Kidney tubule cell (primary cell): ENCODE measurements at places on chromosomes 2 and 18.
A peak's percentile ranks its signal among the peaks of the same experiment; 100 is the strongest.

- no peak for DNase-seq
Observed at GRCh38 chr2:21759819-21760218, 636.1 kb downstream of the TDRD15 start.

DNA sequence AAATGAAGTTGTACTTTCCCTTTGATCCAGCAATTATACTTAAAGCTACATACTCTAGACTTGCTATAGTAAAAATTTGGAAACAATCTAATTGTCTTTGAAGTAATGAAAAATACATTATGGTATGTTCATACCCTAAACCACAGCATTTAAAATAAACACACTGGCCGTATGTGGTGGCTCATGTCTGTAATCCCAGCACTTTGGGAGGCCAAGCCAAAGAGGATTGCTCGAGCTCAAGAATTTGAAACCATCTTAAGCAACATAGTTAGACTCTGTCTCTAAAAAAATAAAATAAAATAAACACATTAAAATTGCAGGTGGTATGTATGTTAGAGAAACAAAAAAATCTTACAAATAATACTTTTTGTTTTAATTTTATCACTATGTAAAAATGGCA, 208.1 kb upstream of the KLHL14 start:
- no peak for DNase-seq

DNA sequence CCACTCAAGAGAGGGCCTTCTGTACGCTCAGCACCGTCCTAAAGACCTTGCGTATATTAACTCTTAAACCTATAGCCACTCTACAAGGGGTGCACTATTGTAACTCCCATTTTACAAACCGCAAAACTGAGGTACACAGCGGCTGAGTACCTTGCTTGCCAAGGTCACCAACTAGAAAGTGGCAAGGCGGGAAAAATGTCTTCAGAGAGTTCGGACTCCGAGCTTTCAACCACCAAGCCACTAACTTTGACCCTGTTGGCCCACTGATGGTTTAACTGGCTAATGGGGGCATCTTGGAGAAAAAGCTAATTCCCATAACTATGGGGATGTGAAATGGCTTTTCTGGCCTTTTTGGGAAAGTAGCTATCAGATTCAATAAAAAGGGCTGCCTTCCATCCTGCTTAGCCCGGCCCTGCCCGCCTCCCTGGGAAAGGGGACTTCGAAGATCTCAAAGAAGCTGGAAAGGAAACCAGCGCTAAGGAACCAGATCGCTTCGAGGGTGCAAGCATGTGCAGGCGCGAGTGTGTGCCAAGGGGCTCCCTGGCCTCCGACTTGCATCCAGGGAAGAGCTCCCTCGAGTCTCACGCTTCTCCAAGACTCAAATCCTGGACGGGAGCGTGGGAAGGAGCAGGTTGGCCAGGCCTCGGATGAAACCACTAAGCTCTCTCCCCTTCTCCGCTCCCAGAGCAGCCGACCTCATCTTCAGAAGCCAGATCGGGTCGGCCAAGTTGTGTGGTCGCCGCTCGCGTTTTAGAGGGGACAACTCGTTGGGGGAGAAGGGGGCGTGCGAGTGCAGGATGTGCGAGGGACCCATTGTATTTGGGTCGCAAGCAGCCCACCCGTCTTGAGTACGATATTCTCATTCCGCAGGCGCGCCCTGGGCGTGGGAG, 2.2 kb upstream of the SP5 start:
- no peak for DNase-seq

- DNase-seq, result no peak
Observed at GRCh38 chr18:50441501-50441900, 66.7 kb downstream of the SKA1 start.

DNA sequence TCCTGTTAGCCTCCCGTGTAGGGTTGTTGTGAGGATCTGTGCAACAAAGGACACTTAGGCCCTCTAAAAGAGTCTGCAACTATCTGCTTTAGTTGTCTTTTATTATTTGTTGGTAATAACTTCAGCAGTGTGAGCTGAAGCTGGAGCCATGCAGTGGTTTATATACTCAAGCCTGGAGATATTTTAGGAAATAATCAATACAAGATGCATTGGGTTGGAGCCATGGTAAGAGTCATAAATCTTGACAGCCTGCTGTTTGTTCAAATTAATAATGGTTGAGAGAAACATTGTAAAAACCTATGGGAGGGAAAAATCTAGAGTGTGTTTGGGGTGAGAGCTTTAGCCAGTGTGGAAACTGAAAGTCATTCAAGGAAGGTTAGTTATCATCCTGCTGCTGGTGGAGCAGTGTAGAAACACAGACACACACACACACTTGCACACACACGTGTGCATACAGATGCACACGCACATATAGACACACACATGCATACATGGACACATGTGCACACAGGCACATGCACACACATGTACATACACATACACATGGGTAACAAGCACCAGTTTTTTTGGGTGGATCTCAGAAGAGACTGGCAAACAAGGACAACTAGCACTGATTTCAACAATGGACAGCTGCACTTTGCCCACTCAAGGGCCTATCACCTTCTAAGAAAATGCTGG, 51.0 kb downstream of the ACOXL start:
- no peak for DNase-seq

- no peak for DNase-seq
Observed at GRCh38 chr18:46416706-46417638, 240.0 kb downstream of the LOXHD1 start.

GRCh38 chr2:229443141-229443540, 172.1 kb upstream of the PID1 start:
- no peak for DNase-seq

GRCh38 chr2:212145121-212145520, 393.5 kb downstream of the ERBB4 start:
- peak; percentile 23 for DNase-seq

GRCh38 chr18:6979954-6980353, 137.6 kb downstream of the LAMA1 start:
- DNase-seq, result no peak

GRCh38 chr2:182870227-182870626, 3.8 kb upstream of the FRZB start:
- DNase-seq, result peak; percentile 31

GRCh38 chr2:110800611-110801402, 68.4 kb downstream of the ACOXL start:
- no peak for DNase-seq

DNA sequence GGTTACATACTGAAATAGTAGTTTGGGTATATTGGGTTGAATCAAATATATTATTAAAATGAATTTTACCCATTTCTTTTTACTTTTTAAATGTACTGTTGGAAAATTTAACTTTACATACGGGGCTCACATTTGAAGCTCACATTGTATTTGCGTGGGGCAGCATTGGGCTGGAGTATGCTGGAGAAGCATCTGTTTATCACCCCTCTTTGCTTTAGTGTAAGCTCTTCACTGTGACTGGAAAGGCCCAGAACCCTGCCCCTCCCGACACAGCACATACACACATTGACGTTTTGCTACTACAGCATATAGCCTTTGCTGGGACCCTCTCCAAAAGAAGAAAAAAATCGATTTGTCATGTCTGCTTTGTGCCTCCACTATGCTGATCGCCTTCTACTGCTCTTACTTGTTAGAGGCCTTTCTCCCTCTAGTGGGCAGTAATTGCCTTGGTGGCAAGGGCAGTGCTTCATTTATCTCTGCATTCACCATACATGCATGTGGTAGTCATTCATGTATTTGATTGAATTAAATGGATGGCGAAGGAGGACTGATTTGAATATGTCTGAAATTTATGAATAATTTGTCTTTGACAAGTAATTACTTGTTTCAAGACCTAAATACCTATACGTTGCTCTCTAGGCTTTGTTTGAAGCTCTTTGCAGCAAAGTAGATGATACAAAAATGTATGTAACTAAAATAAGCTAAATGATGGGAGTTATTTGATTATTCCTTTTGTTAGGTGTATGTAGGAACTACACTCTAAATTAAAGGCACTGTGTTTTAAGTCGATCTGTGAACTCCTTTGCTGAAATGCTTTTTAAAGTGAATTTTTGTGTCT, 37.4 kb downstream of the VAPA start:
- peak; percentile 52 for DNase-seq

- no peak for DNase-seq
Observed at GRCh38 chr2:37569131-37569823, 102.2 kb downstream of the CDC42EP3 start.
